Hepatic stellate cell (primary cell): ENCODE measurements at places on chromosomes 1 and 21.

DNA sequence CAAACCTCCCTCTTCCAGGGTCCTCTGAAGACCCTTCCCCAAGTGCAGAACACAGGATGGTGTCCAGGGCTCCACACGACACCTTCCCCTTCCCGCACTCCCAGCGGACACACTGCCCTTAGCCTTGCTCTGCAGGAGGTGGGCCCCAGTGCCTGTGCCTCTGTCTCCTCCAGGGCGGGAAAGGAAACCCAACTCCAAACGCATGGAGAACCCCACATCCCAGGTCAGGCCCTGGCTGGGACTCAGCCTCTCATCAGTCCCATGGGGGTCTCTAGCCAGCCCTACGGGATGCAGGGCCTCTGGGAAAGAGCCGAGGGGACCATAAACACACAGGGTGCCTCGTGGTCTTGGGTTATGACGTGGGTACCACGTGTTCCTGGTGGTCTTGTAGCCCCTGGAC is 5.6 kb upstream of the SMYD3 start:
- DNase-seq = no peak

- DNase-seq = no peak
Measured at GRCh38 chr1:1918901-1919303, at the start of gene TMEM52. TMEM52 (minus strand) TSS chr1:1919279; CDS start chr1:1919265, 14 bp downstream.

- peak; percentile 23 for DNase-seq
Measured at GRCh38 chr1:155860970-155861510, 1.7 kb downstream of the SYT11 start.

GRCh38 chr1:1630191-1630964 is 1.6 kb upstream of the MMP23B start:
- no peak for DNase-seq

DNA sequence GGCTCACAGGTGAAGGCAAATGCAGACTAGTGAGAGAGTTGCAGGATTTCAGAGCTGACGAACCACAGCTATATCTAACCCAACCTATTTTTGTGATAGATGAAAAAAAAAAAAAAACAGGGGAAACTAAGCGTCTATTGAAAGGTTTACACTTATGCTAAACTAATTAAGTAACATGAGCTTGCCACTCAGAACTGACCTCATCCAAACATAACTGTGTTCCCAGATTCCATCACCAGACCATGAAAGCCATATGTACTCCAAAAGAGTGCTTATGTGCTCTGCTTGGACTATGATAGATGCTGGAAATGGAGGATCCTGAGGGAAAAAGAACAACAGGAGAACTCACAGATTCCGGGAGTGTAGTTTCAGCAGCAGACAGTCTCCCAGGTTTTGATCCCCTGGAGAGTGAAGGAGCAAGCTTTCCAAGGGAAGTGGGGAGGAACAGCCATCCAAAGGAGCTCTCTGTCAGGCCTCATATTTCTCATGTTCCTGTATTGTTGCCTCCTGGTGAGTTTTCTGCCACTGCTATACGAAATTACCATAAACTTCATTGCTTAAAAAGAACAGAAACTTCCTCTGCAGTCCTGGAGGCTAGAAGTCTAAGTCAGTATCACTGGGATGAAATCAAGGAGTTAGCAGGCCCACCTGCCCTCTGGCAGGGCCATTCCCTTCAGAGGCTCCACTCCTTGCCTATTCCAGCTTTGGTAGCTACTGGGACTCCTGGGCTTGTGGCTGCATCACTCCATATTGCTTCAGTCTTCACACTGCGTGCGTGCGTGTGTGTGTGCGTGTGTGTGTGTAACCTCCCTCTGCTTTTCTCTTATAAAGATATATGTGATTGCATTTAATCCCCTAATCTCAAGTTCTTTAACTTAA is 38.1 kb downstream of the NIBAN1 start:
- DNase-seq = no peak

DNA sequence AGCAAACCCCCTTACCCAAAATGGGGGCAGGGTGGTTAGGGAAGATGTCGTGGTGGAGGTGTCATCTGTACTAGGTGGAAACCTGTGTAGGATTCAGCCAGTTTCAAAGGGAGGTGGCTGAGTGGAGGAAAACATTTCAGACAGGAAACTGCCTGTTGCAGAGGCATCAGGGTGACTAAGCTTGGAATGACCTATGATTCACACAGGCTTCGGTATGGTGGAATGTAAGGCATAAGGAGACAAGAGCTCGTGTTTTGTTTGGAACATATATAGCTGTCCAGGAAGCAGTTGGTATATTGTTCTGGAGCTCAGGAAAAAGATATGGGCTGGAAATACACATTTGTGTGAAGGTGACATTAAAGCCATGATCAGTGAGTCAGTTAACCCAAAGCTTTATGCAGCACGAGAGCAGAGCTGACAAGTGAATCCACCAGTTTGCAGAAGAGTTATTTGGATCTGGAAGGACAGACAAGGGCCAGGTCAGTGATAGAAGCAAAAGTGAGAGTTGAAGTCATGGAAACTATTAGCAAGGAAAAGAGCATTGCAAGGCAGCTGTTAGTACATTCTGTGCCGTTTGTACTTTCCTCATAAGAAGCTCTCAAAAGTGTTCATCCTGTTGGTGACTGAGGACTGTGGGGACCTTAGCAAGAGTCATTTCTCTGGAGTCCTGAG is 12.2 kb downstream of the UTP25 start:
- peak; percentile 85 for DNase-seq

GRCh38 chr1:5617546-5617945 is 374.7 kb downstream of the NPHP4 start:
- DNase-seq = no peak

DNA sequence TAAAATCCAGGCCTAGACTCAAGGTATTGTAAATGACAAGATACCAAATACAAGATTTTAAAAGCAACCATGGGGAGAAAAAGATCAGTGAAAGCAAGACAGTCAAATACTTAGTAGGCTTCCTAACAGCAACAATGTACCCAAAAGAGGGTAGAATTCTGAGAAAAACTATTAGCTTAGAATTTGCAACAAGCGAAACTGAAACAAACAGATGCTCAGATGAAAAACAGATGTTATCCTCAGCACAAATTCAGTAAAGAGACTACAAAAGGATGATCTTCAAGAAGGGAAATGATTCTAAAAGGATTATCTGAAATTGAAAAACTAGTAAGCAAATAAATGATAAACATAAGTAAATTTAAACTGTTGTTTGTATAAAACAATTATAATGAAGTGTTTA is 40.0 kb downstream of the PDC start:
- DNase-seq = peak; percentile 2

DNA sequence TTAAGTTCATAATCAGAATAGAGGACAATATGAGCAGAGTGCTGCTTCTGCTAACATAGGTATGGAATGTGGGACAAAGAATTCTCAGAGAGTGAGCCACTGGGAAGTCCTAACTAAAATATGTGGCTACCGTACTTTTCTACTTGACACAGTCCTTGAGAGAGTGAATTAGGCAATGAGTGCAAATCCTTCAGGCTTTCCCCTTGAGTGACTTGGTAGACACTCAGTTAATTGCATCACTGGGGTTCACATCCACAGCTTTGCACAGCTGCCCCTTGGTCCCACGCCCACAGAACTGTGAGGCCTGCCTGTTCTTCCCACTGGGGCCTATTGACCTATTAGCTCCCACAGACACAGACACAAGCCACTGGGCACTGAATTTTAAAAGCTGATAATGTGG is 40.5 kb upstream of the PAXBP1 start:
- no peak for DNase-seq

DNA sequence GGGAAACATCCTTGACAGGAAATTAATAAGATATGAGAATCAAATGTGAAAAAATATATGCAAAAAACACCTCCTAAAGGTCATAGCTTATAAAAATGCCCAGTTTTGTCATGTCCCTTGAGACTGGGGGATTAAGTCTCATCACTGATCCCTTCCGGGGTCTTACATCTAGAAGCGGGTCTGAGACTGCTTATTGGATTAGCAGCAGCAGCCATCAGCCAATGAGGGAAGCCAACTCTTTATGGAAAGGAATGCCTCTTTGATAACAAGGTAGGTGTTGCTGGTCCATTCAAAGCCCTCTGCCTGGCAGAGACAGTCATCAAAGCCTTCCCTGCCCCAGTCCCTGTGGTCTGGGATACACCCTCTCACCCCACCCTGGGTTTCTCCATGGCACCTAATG is 3.9 kb upstream of the CACNA1S start:
- no peak for DNase-seq

- no peak for DNase-seq
Measured at GRCh38 chr1:196372896-196373536, 235.2 kb downstream of the KCNT2 start.

DNA sequence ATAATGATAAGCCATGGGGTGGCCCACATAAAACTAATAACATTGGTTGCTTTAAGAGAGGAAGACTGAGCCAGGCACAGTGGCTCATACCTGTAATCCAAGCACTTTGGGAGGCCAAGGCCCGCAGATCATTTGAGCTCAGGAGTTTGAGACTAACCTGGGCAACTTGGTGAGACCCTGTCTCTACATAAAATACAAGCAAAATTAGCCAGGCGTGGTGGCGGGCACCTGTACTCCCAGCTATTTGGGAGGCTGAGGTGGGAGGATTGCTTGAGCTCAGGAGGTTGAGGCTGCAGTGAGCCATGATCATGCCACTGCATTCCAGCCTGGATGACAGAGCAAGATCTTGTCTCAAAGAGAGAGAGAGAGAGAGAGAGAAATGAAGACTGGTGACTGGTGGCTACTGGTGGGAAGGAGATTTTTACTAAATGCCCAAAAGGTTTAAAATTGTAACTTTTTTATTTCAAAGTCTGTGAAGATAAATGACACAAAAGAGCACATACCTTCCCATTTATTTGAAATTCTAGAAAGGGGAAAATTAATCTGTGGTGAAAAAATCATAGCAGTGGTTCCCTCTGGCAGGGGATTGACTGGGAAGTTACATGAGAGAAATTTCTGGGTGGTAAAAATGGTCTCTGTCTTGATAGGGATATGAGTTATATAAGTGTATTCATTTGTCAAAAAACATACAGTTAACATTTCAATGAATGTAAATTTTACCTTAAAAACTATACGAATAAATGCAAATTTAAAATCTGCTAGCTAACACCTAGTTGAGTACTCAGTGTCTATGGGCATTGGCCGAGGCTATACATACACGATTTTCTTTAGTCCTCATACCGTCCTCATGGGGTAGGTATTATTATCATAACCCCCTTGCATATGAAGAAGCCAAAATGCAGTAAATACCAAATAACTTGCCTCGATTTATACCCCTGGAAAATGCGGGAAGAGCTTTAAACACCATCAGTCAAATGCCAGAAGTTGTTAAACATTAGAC is 2.2 kb upstream of the NBPF1 start:
- DNase-seq = no peak

GRCh38 chr1:195733408-195733807 is 874.8 kb downstream of the KCNT2 start:
- DNase-seq = no peak

DNA sequence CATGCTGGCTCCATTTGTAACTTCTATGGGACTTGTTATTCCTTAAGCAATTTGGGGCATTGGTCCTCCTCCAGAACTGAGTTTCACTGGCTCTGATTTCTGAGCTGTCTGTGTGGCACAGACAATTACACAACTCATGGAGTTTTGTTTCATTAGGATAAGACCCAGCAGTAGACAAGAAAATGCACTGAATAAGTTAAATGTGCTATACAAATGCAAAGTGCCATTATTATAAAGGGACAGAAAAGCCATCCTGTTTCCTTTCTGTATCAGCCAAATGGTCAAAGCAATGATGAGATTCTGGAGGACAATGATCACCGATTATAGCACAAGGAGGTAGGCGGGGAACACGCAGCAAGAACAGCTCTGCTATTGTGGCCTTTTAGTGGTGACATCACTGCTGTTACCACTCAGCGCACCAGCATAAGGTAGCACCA is 81.9 kb downstream of the CNIH3 start:
- DNase-seq = no peak

DNA sequence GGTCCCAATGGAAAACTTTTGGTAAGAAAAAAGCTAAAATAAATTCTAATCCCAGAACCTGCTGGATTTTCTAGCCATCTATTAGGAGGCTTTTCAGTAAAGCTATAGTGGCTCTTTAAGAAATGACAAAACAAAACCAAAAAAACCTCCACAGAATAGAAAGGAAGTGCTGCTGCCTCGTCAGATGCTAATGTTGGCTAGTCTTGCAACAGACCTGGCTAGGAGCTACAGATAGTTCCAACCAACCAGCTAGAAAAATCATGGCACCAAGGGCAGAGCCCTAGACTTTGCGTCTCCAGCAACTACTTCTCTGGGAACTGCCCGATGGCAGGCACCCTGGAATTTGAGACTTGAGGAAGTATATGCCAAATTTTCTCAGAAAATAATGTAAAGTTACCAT is 7.6 kb downstream of the CD101 start:
- DNase-seq = no peak

GRCh38 chr1:59879574-59879973 is 47.0 kb downstream of the CYP2J2 start:
- DNase-seq = peak; percentile 11

DNA sequence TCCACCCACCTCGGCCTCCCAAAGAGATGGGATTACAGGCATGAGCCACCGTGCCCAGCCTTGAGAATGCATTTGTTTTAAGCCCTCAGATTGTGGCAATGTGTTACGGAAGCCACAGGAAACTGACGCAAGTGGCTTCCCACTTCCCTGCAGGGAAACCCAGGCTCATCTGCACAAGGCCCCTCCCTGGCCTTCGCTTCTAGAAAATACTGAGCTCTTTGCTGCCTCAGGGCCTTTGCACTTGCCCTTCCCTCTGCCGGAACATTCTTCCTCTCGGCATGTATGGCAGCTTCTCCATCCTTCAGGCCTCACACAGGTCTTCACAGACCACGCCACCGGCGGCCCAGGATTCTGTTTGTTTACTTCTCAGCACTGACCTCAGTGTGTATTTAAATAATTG is 137.0 kb upstream of the TMEM51 start:
- no peak for DNase-seq

- no peak for DNase-seq
Measured at GRCh38 chr21:38433471-38433870, 64.8 kb downstream of the ERG start.

- DNase-seq = peak; percentile 82
Measured at GRCh38 chr1:31944205-31945089, 6.3 kb upstream of the PTP4A2 start.

GRCh38 chr1:231334079-231334666 is 3.5 kb downstream of the EXOC8 start:
- DNase-seq = no peak

GRCh38 chr21:41501919-41502318 is 6.0 kb downstream of the TMPRSS2 start:
- DNase-seq = no peak

GRCh38 chr1:23624440-23624839 is 65.1 kb upstream of the ID3 start:
- no peak for DNase-seq

- DNase-seq = no peak
Measured at GRCh38 chr1:233627823-233628222, 13.9 kb downstream of the KCNK1 start.

GRCh38 chr1:11041048-11041447 is 6.0 kb downstream of the MASP2 start:
- no peak for DNase-seq

- DNase-seq = no peak
Measured at GRCh38 chr1:56525489-56526041, 53.8 kb downstream of the PLPP3 start.

DNA sequence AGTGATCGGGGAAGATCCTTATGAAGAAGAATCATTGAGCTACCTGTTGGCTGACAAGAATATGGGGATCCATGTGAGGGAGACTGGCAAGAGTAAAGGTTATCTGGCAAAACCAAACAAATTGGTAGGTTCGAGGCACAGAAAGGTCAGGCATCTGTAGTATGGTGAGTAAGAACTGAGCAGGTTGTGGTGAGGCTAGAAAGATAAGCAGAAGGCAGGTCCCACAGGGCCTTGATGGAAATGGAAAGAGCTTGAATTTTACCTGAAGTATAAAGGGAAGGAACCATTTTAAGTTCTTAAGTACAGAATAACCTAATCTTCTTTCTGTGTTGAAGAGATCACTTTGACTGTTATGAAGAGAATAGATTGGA is 11.1 kb downstream of the PTPRC start:
- no peak for DNase-seq
